Activated CD4-positive, alpha-beta T cell treated with anti-CD3 and anti-CD28 coated beads for 24 hours (primary cell): ENCODE measurements at places on chromosomes 16 and 17.

GRCh38 chr16:11058832-11059231, 114.5 kb downstream of the CLEC16A start:
- DNase-seq: no peak

- no peak for DNase-seq
Measured at GRCh38 chr16:17866996-17867395, 396.2 kb upstream of the XYLT1 start.

DNA sequence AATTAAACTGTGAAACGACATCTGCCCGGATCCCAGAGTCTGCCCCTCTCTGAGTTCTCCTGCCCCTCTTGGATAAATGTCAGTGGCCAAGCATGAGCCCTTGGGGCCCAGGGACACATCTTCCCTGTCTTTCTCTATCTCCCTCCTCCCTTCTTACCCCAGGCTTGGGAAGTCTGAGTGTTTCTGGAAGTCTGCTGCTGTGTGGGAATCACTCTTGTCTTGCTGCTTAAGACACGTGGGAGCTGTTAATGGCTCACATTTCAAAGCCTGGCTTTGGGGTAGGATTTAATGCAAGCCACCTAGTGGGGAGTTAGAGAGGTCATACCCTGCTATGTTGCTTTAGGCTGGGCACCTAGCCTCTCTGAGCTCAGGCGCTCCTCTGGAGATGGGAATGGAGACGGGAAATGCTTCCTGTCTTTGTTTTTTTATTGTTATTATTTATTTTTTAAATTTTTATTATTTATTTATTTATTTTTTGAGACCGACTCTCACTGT, 218.5 kb upstream of the CIBAR2 start:
- DNase-seq: no peak

DNA sequence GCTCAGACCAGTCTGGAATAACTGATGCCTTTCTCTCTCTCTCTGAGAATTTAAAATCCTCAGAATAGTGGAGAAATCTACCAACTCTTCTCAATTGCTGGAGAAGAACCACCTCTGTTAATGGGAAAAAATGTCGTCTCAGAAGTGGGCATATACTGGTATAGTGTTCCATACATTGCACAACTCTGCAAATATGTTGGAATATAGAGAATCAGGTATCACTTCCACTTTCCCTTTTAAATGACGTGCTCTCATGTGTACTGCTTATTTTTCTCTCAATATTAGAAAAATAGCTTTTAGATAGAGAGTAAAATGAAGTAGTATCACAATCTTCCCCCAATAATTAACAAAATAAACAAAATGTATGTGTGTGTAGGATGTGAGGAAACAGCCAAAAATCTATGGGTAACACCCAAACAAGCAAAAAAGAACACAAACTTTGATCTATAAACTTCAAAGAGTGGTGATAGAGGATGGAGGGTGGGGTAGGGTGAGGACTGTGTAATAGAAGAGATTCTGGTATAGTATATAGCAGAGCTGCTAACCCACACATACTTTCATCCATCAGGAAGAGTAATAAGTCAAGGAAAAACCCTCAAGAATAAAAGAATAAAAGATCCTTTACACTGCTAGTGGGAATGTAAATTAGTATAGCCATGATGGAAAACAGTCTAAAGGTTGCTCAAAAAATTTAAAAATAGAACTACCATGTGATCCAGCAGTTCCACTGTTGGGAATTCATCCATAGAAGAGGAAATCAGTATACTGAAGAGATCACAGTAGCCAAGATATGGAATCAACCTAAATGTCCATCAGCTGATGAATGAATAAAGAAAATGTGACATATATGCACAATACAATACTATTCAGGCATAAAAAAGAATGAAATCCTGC, 46.9 kb downstream of the NFATC3 start:
- no peak for DNase-seq

DNA sequence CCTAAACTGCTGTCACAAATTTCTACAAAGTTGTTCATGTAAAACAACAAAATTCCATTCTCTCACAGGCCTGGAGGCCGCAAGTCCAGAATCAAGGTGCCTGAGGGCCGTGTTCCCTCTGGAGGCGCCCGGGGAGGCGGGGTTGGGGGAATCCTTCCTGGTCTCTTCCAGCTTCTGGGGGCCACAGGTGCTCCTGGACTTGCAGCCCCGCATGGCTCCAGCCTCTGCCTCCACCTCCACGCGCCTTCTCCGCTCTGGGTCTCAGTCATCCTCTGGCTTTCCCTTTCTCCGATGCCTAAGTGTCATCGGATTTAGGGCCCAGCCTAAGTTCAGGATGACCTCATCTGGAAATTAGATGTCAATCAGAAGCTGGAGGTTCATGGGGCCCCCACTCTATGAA, 28.6 kb upstream of the BAHCC1 start:
- no peak for DNase-seq

DNA sequence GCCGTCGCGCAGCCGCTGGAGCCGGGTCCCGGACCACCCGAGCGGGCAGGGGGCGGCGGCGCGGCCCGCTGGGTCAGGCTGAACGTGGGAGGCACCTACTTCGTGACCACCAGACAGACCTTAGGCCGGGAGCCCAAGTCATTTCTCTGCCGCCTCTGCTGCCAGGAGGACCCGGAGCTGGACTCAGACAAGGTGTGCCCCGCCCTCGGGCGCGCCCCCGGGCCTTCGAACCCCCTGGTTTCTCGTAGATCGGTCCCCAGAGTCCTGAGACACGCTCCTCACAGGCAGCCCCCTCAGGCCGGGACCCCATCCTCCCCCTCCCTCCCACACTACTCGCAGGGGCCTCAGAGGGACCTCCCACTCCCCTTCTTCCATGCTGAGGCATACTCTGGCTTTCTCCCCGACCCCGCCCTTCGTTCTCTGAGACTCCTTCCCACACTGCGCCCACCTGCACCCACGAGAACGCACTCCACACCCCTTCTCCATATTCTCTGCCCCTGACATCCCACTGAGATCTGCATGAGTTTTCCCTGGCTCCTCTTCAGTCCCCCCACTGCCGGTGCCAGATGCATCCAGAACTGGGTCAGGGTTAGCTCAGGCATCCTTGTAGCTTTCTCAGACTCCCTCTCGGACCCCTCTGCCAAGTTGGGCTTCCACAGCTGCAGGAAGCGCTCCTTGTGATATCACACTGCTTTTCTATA, 523 bp downstream of the KCTD2 start:
- no peak for DNase-seq

DNA sequence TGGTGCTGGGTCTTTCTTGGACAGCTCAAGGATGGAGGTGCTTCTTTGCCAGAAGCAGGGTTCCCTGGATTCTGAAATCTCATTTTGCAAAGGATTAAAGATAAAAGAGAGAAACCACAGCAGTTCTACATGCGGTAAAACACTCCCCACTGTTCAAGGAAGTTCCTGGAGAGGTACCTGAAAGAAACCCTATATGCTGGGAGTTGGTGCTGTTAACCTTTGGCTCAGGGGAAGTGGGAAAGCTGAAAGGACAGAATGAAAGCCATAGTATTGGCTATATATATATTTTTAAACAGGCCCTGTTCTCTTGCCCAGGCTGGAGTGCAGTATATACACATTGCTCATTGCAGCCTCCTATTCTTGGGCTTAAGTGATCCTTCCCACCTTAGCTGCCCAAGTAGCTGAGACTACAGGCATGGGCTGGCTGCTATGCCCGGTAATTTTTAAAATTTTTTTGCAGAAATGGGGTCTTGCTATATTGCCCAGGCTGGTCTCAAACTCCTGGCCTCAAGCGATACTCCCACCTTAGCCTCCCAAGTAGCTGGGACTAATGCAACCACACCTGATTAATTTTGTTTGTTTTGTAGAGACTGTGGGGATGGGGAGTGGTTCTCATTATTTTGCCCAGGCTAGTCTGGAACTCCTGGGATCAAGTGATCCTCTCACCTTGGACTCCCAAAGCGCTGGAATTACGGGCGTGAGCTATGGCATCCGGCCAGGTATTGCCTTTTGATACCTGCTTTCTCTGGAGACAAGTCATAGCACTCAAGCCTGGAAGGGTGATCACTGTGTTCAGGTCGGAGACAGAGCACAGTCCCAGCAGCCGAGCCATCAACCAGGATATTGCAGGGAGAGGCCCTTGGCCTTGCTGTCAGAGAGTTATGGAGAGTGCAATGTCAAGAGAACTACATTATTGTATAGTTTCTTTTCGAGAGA, 55.2 kb downstream of the MSI2 start:
- DNase-seq: no peak
